ENCODE measurements at places on chromosomes 13 and 19.

DNA sequence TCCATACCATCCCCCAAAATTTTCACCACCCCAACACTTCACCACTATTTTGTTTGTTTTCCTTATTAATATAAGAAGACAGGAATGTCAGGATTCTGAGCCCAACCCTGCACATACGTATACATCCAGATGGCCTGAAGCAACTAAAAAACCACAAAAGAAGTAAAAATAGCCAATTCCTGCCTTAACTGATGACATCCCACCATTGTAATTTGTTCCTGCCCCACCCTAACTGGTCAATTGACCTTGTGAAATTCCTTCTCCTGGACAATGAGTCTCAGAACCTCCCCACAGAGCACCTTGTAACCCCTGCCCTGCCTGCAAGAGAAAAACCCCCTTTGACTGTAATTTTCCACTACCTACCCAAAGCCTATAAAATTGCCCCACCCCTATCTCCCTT lies 132.5 kb downstream of the ZNF675 start:
- DNase-seq, result no peak

DNA sequence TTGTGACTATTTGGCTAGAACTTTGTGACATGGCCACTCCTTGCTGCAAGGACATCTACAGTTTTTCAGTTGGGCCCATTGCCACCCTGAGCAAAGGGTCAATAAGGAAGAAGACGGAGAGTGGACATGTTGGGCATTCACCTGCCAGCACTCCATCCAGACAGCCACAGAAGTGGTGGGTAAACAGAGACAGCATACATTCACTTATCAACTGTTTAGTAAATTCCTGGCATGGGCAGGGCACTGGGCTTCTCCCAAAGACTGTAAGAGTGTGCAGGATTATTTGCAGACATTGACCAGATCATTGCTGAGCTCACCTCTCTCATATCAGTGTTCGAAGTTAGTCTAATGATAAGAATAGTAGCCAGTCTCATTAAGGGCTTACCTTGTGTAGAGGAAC lies 29.2 kb downstream of the SIPA1L3 start:
- no peak for DNase-seq

DNA sequence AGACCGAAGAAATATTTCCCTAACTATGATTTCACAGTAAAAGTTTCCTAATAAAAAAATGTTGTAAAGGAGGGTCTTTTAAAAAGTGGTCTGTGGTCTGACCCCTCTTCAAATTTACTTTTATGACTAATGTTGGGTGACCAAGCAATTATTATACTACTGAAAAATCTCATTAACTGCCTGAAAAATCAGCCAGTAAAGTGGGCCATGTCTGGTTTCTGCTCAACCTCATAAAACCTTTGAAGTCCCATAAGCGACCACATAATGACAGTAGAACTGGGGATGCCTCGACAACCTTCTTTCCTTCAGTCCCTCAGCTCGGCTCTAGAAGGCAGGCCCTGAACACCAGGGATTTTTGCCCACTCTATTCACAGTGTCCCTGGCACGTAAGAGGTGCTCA lies 434.3 kb downstream of the EFNB2 start:
- DNase-seq, result no peak

- no peak for DNase-seq
These were observed 14.1 kb downstream of the PNPLA6 start for GRCh38 chr19:7549429-7550148.

DNA sequence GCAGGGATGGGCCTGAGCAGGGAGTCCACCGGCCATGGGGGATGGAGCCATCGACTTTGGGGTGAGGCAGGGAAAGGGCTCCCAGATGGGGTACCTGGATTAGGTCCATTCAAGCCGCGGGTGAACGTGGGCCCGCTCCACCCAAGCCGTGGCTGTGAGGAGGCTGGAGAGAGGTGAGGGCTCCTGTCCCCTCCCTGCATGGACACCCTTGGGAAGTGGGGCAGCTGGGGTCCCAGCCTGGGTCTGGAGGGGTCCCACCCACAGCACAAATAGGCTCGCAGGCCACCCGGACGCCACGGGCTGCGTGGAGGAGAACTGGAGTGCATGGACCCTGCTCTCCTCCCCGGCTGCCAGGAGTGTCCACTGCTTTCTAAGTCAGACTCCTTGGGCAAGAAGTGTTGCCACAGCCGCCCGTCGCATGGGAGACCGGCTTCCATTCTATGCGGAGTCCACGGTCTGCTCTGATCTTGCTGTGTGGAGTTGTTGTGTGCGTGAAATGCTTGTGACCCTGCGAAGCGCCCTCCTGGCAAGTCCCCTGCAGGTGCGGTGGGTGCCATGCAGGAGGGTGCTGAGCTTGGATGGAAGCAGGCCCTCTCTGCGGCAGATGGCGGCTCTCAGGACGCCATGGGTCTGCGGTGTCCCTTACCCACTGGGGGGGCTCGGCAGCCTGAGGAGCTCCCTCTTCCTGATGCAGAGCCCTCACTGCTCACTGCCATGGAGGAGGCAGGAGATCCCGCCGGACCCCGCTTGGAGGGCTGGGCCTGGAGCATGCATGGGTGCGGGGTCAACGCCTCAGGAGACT lies 2.0 kb downstream of the DAZAP1 start:
- no peak for DNase-seq

- no peak for DNase-seq
These were observed 1.6 kb upstream of the C19orf38 start for GRCh38 chr19:10846500-10847202.

- DNase-seq, result no peak
These were observed 18.1 kb upstream of the HSPH1 start for GRCh38 chr13:31179754-31180153.

Measured in caudate nucleus (tissue), 63 donors.